Thoracic aorta (tissue), 2 donors: ENCODE measurements at places on chromosomes 6 and 20.

GRCh38 chr6:109740787-109741186, 49.7 kb downstream of the FIG4 start:
- DNase-seq, result no peak

DNA sequence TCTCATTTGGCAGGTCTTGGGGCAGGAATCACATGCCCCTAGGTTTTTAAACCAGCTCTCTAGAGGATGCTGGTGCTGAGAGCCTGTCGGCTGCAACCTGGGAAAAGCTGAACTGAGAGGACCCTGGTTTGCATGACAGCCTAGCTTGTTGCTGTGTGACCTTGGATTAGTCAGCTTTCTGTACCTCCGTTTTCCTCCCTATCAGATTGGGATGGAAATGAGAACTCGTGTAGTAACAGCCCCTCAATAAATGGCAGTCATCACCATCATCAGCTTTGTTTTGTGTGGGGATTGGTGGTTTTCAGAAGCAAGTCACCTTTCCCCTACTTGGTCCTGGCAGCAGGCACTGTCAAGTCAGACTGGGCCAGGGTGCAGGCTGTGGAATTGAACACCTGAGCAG, 75.2 kb upstream of the MYL9 start:
- no peak for DNase-seq

GRCh38 chr20:20549267-20549612, 163.2 kb downstream of the RALGAPA2 start:
- no peak for DNase-seq

DNA sequence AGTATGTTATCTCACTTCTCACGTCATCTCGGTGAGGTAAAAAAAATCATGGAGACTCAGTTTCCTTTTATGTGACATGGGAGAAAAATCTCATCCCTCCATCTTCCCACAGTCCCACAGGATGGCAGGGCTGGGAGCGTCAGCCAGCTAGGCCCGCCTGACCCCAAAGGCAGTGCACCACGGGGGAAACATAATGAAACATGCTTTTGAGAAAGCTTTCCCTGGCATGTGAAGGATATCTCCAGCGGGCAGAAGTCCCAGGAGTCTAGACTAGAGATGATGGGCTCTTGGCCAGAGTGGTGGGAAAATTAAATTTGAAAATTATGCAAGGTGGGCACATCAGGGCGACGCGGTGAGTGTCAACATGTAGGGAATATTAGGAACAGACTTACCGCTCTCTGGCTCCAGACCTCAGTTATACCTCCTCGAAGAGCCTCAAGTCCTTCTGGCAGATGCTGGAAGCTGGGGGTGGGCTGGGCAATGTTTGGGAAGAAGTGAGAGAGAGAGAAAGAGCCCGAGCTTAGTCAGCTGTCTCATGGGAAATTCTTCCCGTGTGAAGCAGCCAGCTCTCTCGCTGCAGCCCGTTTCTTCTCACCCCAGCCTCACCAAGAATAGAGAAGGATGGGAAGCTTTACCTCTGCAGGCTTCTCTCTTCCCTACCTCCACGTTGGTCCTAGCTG, 52.3 kb downstream of the MOCS1 start:
- peak; percentile 63 for DNase-seq

- DNase-seq, result peak; percentile 39
These were observed 57.5 kb downstream of the RIN2 start for GRCh38 chr20:19815553-19815991.
